ENCODE measurements at places on chromosomes 5 and 9.

GRCh38 chr5:66689522-66690220 is 93.5 kb downstream of the MAST4 start:
- H3K27me3 ChIP-seq, result peaks cover 9% of the 10 kb centered on the region
- no peak overlapping the region for H3K4me3 ChIP-seq
- no peak overlapping the region for H3K27ac ChIP-seq
- H3K36me3 ChIP-seq, result no peaks in the 10 kb centered on the region
- no peak for DNase-seq

DNA sequence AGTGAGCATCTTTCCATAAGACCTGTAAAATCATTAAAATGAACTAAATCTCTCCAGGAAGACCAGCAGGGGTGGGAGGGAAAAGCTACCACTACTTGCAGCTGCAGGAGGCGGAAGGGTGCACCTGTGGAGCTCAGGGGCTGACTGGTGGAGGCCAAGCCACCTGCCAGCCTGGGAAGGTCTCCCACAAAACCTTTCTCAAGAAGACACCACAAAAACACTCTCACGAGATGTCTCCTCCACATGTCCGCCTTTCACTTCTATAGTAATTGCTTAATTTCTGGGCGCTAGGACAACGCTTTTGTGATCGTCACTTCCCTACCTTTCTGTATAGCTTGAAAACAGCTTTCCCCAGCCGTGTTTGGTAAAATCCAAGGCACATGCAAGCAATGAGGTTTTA is 114.4 kb downstream of the ROR2 start:
- H3K4me1 ChIP-seq, result peaks cover 15% of the 10 kb centered on the region
- peaks cover 4% of the 10 kb centered on the region for H3K27me3 ChIP-seq
- no peak overlapping the region for H3K27ac ChIP-seq

GRCh38 chr9:70601000-70601951 is 186.8 kb upstream of the KLF9 start:
- no peak overlapping the region for H3K27ac ChIP-seq
- DNase-seq, result no peak
- H3K27me3 ChIP-seq, result no peaks in the 10 kb centered on the region
- H3K36me3 ChIP-seq, result no peaks in the 10 kb centered on the region
- peaks cover 6% of the 10 kb centered on the region for H3K4me1 ChIP-seq

GRCh38 chr5:132800545-132800944 is 12.6 kb upstream of the SOWAHA start:
- H3K27ac ChIP-seq, result no peak overlapping the region
- no peak overlapping the region for H3K4me3 ChIP-seq
- DNase-seq, result no peak
- no peaks in the 10 kb centered on the region for H3K4me1 ChIP-seq
- peaks cover 57% of the 10 kb centered on the region for H3K27me3 ChIP-seq

DNA sequence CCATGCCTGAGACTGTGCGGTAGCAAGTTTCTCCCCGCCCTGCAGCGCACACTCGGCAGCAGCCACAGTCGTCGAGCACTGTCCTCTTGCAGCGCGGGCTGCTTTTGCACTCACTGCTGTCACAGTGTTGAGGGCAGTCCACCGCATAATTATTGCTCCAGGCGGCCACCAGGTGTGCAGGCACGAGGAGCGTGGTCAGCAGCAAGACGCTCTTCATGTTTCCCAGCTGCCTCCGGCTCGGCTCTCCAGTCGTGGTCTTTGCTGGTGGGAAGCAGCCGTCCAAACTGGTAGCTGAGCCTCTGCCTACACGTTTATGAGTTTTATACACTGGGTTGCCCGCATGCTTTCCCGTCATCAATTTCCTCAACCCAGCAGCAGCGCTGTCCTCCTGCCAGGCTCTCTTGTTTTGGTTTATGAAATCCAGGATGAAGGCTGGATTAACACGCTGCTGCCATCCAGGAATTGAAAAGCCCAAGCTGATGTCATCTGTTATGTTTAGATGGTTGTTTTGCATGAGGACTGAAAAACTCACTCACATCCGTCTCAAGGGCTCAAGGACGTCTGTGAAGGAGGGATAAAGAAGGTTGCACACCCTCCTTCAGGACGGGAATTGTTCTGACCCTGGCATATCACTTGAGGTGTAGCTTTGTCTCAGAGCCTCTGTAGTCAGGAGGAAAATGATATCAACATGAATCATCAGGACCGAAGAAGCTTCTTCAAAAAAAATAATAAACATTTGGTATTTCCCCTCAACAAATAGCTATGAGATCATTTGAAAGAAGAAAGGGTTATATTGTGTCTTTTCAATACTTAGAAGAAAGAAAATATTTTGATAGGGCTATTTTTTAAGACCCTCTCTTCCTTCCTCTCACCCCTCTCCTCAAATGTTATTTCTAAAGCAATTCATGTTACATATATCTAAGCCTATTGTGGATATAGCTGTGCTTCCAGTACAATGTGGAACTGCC is at the start of gene ESM1:
TSS of gene ESM1 (minus strand) at position 293 of the 968 bp plus-strand sequence. CDS start at position 217, 76 bp downstream.
- peaks cover 63% of the 10 kb centered on the region for H3K4me1 ChIP-seq
- H3K36me3 ChIP-seq, result peaks cover 12% of the 10 kb centered on the region
- DNase-seq, result no peak
- H3K4me3 ChIP-seq, result peak within 1 kb of the TSS; percentile 33
- peak within 1 kb of the TSS; percentile 2 for H3K27ac ChIP-seq

DNA sequence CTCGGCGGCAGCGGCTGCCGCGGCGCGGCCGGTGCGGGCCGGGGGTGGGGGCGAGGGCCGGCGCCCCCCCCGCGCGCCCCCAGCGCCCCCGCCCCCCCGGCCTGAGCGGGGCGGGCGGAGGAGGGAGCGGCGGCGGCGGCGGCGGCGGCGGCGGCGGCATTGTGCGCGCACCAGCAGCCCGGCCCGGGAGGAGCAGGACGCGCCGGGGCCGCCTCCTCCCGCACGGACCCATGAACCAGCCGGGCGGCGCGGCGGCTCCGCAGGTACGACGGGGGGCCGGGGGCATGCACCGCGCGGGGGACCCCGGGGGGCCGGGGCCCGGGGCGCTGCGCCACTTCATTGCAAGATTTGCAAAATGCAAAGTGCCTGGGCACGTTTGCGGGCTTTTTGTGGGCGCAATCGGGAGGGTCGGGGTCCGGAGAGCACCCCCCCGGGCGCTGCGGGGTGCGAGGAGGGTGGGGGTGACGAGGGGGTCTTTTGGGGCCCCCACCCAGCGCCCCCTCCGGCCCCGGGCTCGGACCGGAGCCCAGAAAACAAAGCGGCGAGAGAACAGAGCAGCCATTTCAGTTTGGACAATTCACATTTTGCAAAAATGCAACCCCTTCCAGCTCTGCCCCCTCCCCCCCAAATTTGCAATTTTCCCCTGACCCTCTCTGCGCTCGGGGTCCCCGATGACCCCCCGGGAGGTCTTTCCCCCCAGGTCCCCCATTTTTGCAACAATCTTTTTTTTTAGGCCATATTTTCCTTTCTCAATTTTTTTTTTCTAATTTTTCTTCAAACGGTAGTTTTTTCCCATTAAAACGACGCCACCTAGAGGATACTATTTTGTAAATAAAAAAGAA is at the start of gene ZNF618:
TSS of gene ZNF618 (plus strand) at position 159 of the 842 bp plus-strand sequence. CDS start at position 231, 72 bp downstream.
- H3K27me3 ChIP-seq, result peaks cover 27% of the 10 kb centered on the region
- no peak for DNase-seq
- H3K4me3 ChIP-seq, result peak within 1 kb of the TSS; percentile 83
- H3K4me1 ChIP-seq, result peaks cover 8% of the 10 kb centered on the region
- H3K36me3 ChIP-seq, result no peaks in the 10 kb centered on the region
- no peak within 1 kb of the TSS for H3K27ac ChIP-seq

DNA sequence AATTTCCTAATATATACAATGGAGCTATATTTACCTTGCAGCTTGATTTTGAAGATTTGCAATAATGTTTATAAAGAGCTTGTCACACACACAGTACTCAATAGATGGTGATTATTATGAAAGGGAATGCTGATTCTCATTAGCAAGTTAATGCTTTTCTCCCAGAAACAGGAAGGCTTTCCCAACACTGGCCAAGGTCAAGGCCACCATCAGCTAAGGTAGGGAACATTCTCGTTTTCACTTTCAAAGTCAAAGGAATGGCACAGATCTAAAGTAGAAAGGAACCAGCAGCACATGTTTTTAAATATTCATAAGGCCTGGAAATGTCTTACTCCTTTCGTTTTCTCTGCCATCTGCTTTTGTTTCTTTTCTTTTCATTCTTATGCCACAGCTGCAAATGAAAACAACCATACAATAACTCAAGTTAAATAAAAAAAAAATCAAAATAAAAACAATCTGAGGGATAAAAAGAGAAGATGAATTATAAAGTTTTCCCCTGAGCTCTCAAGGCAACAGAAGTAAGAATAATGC is 266.8 kb downstream of the CRB2 start:
- H3K36me3 ChIP-seq, result no peaks in the 10 kb centered on the region
- H3K4me3 ChIP-seq, result no peak overlapping the region
- no peaks in the 10 kb centered on the region for H3K27me3 ChIP-seq
- no peak overlapping the region for H3K27ac ChIP-seq
- H3K4me1 ChIP-seq, result no peaks in the 10 kb centered on the region

GRCh38 chr5:163347671-163348070 is 89.7 kb upstream of the CCNG1 start:
- no peaks in the 10 kb centered on the region for H3K36me3 ChIP-seq
- H3K4me1 ChIP-seq, result no peaks in the 10 kb centered on the region
- DNase-seq, result peak; percentile 65
- H3K27me3 ChIP-seq, result peaks cover 2% of the 10 kb centered on the region

DNA sequence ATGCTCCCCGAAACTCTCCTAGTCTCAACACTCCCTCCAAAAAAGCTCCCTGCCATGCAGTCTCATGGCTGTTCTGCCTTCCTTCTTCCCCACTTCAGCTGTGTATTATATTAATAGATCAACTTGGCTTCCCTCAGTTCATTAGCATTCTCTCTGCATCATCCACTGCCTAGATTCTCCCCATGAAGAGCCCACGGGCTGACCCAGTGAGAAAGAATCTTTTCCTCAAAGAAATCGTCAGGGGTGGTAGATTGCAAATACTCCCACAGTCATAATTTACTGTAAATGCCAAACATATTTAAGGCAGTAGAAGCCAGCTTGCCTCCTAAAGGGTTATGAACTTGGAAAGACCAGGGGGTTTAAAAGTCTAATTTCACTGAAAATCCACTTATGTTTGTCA is 33.5 kb downstream of the GNA14 start:
- H3K36me3 ChIP-seq, result no peaks in the 10 kb centered on the region
- peaks cover 5% of the 10 kb centered on the region for H3K27me3 ChIP-seq
- DNase-seq, result no peak
- H3K4me3 ChIP-seq, result no peak overlapping the region
- H3K4me1 ChIP-seq, result no peaks in the 10 kb centered on the region

DNA sequence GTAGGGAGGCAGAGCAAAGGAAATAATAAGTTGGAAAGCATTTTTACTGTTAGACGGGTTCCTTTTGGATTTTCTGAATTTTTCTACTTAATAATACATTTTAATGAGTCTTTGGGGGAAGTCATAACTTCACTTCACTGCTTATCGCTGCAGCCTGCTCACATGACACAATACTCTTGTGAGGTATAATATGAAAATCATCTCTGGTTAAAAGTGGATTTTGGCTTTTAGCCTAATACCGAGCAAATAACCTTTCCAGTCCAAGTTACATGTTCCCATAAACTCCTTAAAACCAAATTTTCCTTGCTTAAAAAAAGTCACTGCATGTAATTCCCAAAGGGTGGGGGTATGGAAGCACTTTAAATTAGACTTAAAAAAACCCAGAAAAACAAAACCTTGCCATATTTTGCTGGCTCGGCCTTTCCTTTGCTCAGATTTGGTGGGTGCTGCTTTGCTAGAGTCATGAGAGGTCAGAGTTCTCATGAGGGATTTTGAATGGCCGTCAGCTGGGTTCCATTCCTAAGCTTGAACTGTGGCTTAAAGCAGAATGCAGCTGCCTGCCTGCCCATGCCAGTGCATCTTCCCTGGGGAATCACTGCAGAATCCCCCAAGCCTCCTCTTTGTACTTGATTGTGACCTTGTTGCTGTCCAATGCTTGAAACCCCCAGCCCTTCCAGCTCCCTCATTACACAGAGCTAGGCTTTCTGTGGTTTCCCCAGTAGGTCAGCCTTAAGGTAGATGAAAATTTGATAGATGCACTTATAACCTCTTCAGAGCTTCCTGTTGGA is 331.8 kb downstream of the KDM4C start:
- H3K36me3 ChIP-seq, result peaks cover 6% of the 10 kb centered on the region
- H3K27me3 ChIP-seq, result no peaks in the 10 kb centered on the region
- H3K4me3 ChIP-seq, result no peak overlapping the region
- H3K4me1 ChIP-seq, result peaks cover 5% of the 10 kb centered on the region
- no peak overlapping the region for H3K27ac ChIP-seq

DNA sequence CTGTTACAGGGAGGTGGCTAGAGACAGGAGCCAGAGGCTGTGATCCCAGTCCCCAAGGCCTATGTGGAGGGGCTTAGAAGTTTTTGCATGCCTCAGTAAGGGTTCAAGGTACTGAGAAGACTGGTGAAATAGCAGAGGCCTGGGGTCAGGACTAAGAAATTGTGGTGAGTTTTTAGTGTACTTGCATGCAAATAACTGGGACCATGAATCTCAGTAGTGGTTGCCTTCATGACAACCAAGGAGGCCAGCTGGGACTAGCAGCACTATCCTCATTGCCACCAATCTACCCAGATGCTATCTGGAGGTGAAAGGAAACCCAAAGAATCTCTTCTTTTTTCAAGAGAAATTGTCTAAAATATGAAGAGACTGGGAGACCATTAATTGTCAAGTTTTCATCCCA is 395.1 kb downstream of the CETN3 start:
- no peaks in the 10 kb centered on the region for H3K27me3 ChIP-seq
- H3K4me1 ChIP-seq, result no peaks in the 10 kb centered on the region
- H3K27ac ChIP-seq, result no peak overlapping the region
- DNase-seq, result no peak
- no peaks in the 10 kb centered on the region for H3K36me3 ChIP-seq

- H3K27ac ChIP-seq, result no peak overlapping the region
- no peak overlapping the region for H3K4me3 ChIP-seq
- H3K4me1 ChIP-seq, result no peaks in the 10 kb centered on the region
- peaks cover 4% of the 10 kb centered on the region for H3K27me3 ChIP-seq
- H3K36me3 ChIP-seq, result no peaks in the 10 kb centered on the region
Measured at GRCh38 chr5:68646144-68646543, 430.6 kb downstream of the PIK3R1 start.

DNA sequence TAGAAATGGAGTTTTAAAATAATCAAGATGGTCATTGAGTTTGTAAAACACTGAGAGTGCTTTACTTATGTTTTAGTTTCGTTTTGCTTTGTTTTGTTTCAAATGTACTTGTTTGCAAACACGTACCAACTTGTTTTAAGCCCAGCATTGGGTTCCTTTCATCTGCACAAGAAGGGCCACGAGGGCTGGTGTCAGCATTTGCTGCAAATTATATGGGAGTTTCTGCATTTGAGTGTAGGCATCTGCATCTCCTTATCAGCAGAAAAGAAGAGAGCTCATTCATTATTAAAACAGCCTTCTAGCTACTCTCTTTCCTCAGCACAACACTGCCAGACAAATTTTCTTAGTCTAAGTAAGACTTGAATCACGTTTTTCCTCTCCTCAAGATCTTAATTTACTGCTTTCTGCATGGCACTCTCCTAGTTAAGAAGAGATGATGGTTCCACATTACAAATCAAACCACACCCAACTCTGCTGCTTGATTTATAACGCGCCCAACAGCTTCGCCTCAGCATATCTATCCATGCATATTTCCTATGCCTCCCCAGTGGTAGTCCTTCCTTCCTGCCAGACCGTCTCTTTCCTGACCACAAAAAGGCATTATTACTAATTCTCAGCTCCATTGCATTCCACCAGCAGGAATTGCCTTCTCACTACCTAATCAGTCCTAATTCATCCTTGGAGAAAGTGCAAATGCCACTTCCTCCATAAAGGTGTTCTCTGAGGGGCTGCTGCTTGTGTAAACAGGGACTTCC is 95.2 kb upstream of the CAST start:
- no peaks in the 10 kb centered on the region for H3K36me3 ChIP-seq
- no peak for DNase-seq
- H3K27ac ChIP-seq, result peak overlapping the region; percentile 36

All from activated CD4-positive, alpha-beta T cell treated with anti-CD3 and anti-CD28 coated beads, Interleukin-2, amount 10 ng/mL, durations not matched to agents 7 days and 5 days (primary cell).